ENCODE measurements at places on chromosomes 3 and 15.

DNA sequence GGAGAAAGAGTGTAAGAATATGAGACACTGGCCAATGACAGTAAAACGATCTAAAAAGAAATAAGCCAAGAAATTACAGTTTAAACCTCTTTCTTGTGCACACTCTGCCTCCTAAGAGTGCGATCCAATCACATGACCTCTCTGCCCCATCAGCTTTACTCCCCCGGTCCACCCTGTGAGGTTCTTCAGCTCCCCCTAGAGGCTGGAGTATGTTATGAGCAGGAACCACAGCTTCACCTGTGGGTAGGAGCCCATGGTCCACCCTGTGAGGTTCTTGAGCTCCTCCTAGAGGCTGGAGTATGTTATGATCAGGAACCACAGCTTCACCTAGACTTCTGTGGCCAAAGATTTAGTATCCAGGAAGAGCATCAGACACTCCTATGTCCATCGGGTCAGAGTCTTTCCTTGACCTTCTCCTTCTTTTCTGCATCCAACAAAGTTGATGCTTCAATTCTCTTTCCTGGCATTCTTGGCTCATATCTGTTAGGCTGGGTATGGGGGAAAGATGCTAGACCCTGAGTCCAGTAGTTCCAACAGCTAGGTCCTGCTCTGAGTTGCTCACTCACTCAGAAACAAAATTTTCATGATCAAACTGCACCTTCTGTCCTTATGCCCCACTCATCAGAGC, 164.0 kb downstream of the MINAR1 start:
- DNase-seq, result peak; percentile 4

DNA sequence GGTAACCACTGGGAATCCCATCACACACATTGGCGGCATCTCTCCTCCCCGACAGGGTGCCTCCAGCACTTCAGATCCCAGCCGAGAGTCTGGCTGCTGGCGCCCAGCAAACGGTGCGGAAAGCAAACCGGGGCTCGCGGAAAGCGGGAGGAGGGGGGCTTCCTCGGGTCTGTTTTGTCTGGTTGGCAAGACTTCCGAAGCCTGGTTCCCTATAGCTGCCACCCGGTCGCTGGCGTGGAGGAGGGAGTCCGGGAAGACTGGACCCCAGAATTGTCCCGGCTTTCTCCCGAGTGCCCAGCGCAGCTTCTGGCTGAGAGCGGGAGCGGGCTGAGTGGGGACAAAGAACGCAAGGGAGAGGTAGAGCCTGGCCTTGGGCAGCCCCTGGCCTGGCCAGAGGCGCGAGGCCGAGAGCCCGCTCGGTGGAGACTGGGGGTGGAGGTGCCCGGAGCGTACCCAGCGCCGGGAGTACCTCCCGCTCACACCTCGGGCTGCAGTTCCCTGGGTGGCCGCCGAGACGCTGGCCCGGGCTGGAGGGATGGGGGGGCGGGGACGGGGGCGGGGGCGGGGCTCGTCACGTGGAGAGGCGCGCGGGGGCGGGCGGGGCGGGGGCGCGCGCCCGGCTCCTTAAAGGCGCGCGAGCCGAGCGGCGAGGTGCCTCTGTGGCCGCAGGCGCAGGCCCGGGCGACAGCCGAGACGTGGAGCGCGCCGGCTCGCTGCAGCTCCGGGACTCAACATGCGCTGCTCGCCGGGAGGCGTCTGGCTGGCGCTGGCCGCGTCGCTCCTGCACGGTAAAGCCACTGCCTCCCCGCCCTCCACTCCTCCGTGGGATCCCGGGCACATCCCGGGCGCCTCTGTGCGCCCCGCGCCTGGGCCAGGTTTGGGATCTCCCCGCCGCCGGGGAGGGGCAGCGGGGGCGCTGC, at the start of gene CHRNA7:
Gene CHRNA7, plus strand, starts transcription at position 654 of the 920 bp plus-strand sequence. Its CDS starts 80 bp downstream, at position 734.
- no peak for DNase-seq

DNA sequence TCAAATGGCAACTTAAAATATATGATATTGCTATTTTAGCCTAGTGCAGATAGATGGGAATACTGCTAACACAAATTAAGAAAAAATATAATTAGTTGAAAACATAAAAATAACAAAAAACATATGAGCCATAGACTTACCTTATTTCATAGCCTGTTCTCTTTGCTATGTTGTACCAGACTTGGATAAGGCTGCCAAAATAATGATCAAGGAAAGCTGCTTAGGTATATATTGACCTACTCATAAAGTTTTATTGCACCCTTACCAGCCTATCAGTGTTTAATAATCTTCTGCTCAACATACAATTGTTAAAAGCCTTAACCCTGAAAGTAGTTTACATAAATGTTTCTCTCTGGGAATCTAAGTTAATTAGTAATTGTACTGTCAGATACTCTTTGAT, at the start of gene SI:
Gene SI, minus strand, starts transcription at position 204 of the 400 bp plus-strand sequence. CDS start 2,484 bp downstream, outside the sequence.
- no peak for DNase-seq

DNA sequence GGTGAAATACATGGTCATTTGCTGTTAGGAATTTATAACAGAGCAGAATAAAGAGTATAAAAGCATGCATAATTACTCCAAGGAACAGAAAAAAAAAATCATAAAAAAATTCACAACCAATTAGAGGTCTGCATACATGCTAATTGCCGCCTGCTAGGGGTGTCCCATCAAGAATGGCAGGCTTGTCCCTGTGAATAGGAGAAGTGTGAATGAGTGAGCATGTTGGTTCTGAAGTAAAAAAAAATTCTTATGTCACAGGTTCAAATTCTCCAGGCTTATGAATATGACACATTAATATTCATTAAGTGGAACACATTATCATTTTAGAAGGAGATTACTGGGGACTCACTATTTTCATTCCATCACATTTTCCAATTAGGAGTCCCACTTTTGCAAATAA, 822.7 kb downstream of the NTRK3 start:
- no peak for DNase-seq

DNA sequence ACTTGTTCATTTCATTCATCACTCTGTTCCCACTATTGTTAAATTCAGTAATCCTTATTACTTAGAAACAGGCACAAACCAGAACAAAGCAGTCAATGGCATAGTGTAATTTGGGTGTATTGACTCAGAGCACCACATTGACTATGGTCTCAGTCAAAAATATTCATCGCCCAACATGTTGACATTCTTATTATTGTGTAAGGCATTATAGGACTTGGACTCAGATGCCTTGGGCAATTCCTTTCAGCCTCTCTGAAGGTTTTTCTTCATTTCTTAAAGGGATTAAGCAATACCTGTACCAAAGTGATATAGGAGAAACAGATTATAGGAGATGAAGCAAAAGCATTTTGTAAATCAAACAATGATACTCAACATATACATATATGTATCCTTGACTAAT, 114.7 kb upstream of the BHLHE40 start:
- no peak for DNase-seq

DNA sequence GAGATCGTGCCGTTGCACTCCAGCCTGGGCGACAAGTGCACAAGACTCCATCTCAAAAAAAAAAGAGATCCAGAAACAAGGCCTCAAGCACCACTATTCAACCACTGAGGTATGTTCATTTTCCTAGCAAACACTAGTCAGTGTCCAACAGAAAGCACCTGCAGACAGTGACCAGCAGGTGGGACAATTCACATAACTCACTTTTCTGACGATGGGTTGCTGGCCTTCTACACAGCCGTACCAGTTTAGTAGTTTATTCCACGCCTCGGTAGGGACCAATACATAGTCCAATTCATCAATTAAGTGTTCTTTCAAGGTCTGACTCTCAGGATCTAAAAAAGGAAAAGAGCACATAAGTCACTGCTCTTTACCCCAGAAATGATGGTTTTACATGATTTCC, 12.4 kb downstream of the USP4 start:
- no peak for DNase-seq

GRCh38 chr3:55207744-55208143, 279.4 kb downstream of the WNT5A start:
- DNase-seq, result no peak

DNA sequence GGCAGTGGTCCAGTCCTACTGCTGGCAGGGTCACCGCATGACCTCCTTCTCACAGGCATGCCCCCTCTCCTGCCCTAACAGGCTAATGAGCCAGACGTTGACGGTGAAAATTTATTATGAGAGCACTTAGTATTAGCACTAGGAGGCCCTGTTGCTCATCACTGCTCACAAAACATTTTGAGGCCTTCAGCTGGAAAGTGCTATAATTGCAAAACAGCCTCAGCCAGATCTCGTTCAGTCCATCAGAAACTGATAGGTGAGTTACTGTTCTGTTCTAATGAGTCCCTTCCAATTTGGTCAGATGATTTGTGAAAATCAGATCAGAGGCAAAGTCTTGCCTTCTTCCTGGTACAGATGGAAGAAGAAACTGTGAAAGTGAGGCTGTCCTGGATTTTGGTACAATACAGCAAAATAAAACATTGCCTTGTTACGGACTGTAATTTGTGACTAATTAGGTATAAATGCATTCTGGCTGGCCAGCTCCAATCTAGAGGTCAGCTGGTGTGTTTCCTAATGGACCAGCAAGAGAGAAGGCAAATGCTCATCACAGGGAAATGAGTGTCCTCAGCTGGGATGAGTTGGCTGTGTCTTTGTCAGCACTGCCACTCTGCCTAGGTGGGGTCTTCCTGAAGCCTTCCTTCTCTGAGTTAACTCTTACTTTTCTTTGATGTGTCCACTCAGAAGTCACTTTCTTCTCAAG, 316.8 kb downstream of the CHST2 start:
- no peak for DNase-seq

- no peak for DNase-seq
Measured at GRCh38 chr3:186352369-186352768, 9.7 kb downstream of the DGKG start.

- no peak for DNase-seq
Measured at GRCh38 chr3:183210862-183211341, 42.2 kb upstream of the B3GNT5 start.

DNA sequence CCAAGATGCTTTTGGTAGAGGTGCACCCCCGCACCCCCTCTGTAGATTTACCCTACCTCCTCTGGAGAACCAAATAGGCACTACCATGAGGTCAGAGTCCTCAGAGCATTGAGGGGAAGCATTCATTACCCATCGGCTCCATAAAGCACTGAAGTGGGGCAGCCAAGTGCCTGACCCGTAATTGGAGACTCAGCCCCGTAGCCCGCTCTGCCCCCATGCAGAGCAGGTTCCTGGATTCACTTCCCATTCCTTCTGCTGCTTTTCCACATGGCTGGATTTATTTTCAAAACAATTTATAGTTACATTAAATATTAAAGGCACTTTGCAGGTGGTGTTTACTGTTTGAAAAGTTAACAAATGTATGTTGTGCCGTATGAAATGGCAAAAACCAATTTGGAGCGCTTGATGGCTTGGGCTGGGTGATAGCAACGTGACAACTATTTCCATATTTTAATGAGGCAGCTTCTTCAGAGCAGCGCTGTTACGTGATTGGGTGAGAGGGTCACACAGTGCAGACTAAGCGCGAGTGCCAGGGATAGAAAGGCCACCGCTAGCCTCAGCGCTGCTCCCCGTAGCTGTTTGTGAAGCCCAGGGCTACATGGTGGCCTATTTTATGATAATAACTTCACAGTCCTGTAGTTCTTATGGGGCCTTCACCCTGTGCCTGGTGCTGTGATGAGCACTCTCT, 373.8 kb upstream of the PROK2 start:
- DNase-seq, result no peak

- DNase-seq, result no peak
Measured at GRCh38 chr3:41684797-41685735, 276.8 kb downstream of the ULK4 start.

- no peak for DNase-seq
Measured at GRCh38 chr15:28946803-28947202, 61.0 kb downstream of the APBA2 start.

DNA sequence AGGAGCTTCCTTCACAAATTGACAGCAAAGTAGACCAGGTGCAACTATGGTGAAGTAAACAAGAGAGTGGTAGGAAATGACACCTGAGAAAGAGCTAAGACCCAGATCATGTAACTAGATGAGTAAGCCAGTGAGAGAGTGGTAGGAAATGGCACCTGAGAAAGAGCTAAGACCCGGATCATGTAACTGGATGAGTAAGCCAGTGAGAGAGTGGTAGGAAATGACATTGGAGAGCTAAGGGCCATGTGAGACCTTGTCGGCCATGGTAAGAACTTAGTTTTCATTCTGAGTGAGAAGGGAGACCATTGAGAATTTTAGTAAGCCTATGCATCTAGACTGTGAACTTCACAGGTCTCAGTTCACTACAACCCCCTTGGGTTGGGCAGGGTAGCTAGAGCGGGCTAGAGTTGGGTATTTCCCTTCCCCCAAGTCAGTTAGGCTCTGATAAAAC, 5.4 kb upstream of the SENP7 start:
- peak; percentile 8 for DNase-seq

GRCh38 chr3:171704002-171704401, 106.3 kb downstream of the PLD1 start:
- DNase-seq, result no peak

DNA sequence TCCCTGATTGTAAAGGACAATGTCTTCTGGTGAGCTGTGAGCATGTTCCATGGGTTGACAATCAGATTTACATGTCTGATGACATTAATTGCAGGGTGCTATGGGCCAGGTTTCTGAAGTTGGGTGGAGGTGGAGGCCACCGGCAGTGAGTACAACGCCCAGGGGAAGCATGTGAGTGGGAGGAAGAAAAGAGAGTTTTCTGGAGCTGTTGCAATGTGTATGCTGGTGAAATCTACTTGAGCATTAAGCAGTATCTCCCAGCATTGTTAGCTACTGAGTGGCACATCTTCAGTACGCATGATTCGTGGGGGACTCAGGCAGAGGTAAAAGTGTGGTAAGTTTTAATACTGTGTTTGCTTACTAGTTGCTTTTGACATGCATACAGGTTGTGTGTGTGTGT, 26.6 kb downstream of the TMEM45A start:
- DNase-seq, result no peak

DNA sequence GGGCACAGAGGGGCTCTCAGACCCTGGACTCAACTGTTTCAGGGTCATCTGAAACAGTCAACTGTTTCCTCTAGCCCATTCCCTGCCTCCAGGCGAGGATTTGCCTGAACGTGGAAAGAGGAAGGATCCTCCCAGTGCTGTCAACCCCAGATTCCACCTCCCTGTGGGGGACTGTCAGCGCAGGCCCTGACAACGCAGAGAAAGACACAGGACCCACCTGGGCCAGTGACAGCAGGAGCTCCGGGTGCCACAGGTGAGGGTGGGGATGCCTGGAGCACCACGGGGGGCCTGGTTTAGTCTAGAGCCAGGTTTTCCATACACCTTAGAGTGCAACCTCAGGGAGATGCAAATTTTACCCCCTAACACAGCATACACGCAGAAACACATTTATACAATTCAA, 19.5 kb upstream of the LAMP3 start:
- DNase-seq, result no peak

DNA sequence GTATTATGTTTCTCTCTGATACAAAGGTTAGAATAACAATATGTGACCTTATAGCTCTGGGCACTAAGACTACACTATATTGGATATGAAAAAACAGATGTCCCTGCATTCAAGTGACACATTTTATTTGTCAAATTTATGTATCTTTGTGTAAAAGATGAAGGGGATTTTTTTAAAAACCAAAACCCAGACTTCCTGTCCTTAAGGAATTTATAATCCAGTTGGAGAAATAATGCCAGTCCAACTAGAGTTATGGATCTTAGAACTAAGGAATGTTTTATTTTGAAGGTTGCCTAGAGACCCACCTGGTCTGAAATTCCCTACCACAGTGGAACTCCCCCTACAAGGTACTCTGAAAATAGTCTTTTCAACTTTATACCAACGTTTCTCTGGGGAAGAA, 33.3 kb upstream of the PIK3CB start:
- no peak for DNase-seq

GRCh38 chr15:71730277-71731144, 79.8 kb upstream of the NR2E3 start:
- DNase-seq, result no peak
